Retina (tissue), 1 donor: ENCODE measurements at places on chromosomes 5 and 9.

- no peak for DNase-seq
Measured at GRCh38 chr9:109122726-109123621, 3.2 kb upstream of the TMEM245 start.

DNA sequence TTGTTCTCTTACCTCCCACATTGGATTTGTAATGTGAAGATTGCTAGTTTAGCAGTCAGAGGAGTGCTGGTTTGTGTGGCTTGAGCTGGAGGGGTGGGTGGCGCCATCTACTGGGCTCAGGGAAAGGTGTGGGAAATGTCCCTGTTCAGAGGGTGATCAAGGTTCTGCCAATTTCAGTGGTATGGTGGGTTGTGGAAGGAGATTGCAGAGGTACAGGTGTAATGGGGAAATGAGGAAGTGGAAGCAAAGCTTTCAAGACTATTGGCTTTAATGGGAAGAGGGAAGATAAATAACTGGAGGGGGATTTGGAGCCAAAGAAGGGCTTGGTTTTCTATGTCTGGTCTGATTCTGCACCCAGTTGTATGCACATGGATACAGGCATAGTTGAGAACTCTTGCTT is 76.4 kb downstream of the OSMR start:
- DNase-seq = peak; percentile 49

DNA sequence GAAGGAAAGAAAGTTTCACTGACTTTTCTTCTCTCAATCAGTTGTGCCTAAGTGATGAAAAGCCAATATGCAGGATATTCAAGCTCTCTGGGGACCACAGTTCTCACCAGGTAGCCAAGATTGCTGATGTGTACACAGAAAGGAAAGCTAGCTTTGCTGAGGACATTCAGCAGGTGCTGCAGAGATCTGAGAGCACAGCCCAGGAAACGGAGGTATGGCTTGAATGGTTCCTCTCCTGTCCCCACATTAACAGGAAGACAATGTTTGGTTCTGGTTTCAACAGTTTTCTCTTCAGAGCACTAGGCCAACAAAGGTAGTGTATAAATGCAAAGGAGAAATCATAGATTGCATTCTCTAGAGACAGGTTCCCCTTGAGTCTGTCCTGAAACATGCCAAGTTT is 69.6 kb downstream of the PTPDC1 start:
- DNase-seq = no peak

DNA sequence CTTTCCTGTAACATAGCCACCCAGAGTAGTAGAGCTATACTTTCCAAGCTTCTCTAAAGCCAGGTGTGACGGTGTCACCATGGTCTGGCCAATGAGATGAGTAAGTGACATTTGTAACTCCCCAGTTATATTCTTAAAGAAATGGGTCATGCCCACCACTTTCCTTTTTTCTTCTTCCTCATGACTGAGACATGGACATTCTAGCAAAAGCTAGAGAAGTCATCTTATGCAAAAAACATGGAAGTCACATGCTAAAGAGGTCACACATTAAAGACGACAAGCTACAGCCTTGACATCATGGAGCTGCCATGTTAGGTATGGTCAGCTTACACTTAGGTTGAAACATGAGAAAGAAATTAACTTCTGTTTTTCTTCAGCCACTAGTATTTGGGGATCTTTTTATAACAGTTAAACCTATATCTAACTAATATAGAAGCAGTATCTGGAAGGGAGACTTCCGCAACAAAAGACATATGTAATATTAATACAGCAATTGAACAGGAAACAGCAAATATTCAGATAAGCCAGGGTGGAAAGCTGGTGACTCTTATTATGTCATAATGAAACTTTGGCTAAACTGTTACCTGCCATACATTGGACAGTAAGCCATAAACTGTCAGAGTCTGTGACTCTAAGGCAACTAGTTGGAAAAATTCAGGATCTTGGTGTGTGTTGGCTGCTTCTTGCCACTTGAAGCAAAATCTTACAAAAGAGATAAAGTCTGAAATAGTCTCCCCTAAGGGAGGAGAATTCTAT is 54.7 kb upstream of the SNX2 start:
- DNase-seq = no peak

DNA sequence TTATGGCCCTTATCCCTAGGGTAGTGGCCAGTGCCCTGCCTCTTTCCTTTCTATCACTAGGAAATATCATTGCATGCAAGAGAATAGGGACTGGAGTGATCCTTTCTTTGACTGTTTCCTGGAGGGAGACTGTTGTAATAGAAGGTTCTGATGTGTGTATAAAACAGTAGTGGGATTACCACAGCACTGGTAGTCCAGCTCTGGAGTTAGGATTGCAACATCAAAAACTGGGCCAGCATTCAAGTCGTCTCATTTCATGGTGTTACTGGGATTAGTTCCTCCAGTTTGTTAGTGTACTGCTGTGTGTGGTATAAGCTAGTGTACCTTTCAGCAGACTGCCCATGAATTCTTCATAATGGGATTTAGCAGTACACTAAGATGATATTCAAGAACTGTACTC is 45.8 kb downstream of the KIAA1958 start:
- no peak for DNase-seq

DNA sequence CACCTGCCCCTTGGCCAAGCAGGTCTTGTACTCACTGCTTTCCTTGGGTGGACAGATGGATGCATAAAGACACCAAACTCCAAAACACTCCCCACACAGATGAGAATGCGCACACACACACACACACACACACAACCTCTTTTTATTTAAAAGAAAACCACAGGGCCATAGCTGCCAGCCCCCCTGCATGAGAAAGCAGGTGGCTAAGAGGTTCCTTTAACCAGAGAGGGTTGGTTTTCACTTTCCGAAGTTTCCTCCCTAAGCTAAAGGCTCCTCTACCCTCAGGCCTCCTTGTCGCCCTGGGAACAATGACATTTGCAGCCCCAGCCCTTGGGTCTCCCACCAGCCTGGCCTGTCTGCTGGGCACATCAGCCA is 11.1 kb downstream of the NR5A1 start:
- DNase-seq = no peak

GRCh38 chr9:127588740-127589506 is 23.2 kb upstream of the STXBP1 start:
- no peak for DNase-seq

GRCh38 chr9:8686516-8686915 is 886.9 kb upstream of the DMAC1 start:
- DNase-seq = no peak

DNA sequence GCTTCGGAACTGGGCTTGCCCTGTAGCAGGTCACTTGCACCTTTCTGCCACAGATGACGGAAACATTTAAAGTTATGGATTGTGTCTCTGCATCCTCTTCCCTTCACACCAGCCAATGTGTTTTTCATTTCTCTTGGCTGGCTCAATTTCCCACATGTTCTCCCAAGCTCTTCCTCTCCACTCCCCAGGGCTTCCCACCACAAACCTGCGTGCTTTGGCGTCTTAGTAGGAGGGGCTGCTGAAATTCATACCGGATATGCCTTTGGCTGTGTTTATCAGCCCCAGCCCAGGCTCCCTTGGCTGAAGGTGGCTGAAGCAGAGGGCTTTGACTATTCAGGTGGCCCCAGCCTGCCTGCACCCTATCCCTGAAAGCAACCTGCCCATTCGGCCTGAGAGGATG is 32.1 kb downstream of the ADRB2 start:
- DNase-seq = no peak

DNA sequence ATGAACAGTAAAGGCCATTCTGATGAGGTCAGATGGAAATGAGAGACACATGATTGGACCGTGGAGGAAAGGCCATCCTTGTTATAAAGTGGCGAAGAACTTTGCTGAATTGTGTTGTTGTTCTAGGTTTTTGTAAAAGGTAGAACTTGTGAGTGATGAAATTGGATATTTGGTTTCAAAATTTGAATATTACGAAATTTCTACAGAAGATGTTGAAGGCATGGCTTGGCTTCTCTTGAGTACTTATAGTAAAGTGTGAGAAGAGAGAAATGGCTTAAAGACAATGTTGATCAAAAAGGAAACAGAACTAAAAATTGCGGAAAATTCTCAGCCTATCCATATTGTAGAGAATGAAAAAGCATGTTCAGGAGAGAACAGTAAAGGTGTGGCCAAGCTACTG is 166.6 kb upstream of the S1PR3 start:
- DNase-seq = no peak
